ENCODE measurements at places on chromosomes 4 and X. TPM values are rescaled to one million over a fixed set of nuclear protein-coding genes. Genes with fewer than 3 reads are reported as not detected.

- H3K36me3 ChIP-seq: no peaks in the 10 kb centered on the region
- DNase-seq: no peak
- H3K27ac ChIP-seq: no peak overlapping the region
- H3K4me1 ChIP-seq: no peaks in the 10 kb centered on the region
- H3K4me3 ChIP-seq: no peak overlapping the region
These were observed 14.5 kb downstream of the AFP start for GRCh38 chr4:73450398-73451004.

GRCh38 chrX:40109288-40110008, 11.7 kb upstream of the BCOR start:
- H3K4me3 ChIP-seq: peak overlapping the region; percentile 49
- no peaks in the 10 kb centered on the region for H3K36me3 ChIP-seq
- peak; percentile 82 for DNase-seq
- no peaks in the 10 kb centered on the region for H3K27me3 ChIP-seq
- H3K4me1 ChIP-seq: peaks cover 12% of the 10 kb centered on the region

- H3K4me1 ChIP-seq: no peaks in the 10 kb centered on the region
- no peak for DNase-seq
- H3K36me3 ChIP-seq: no peaks in the 10 kb centered on the region
- no peak overlapping the region for H3K27ac ChIP-seq
- no peaks in the 10 kb centered on the region for H3K27me3 ChIP-seq
These were observed 551.5 kb upstream of the PITX2 start for GRCh38 chr4:111174331-111174730.

- DNase-seq: no peak
- H3K36me3 ChIP-seq: no peaks in the 10 kb centered on the region
- H3K4me3 ChIP-seq: no peak overlapping the region
- H3K4me1 ChIP-seq: no peaks in the 10 kb centered on the region
These were observed 73.6 kb downstream of the TMEM156 start for GRCh38 chr4:38958453-38959190.

- H3K36me3 ChIP-seq: no peaks in the 10 kb centered on the region
- no peak overlapping the region for H3K4me3 ChIP-seq
- no peak for DNase-seq
- no peaks in the 10 kb centered on the region for H3K27me3 ChIP-seq
These were observed 133.5 kb upstream of the PAK3 start for GRCh38 chrX:110962451-110962850.

DNA sequence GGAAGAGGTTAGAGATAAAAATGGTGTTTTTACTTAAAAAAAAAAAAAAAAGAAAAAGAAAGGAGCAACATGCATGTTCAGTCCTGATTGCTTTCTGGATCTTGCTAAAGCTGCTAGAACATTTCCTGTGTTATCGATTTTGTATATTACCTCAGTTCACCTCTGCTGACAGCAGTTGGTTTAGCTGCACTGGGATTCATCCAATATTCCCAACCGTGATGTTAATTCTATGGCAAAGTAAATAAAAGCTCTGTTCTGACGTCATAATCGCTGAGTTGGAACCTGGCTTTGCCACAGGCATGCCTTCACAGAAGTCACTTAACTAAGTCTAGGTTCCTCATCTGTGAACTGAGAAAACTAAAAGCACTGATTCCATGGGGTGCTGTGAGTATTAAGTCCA, 90.7 kb upstream of the SORBS2 start:
- H3K27ac ChIP-seq: no peak overlapping the region
- no peaks in the 10 kb centered on the region for H3K36me3 ChIP-seq
- no peaks in the 10 kb centered on the region for H3K27me3 ChIP-seq
- H3K4me3 ChIP-seq: no peak overlapping the region
- DNase-seq: no peak

ZAR1 gene
- total RNA-seq: 0.55 TPM

- no peaks in the 10 kb centered on the region for H3K4me1 ChIP-seq
- H3K27ac ChIP-seq: no peak overlapping the region
- no peaks in the 10 kb centered on the region for H3K36me3 ChIP-seq
These were observed 171.2 kb upstream of the GPC4 start for GRCh38 chrX:133586443-133586842.

BEX5 gene
- 5.8 TPM for total RNA-seq

DNA sequence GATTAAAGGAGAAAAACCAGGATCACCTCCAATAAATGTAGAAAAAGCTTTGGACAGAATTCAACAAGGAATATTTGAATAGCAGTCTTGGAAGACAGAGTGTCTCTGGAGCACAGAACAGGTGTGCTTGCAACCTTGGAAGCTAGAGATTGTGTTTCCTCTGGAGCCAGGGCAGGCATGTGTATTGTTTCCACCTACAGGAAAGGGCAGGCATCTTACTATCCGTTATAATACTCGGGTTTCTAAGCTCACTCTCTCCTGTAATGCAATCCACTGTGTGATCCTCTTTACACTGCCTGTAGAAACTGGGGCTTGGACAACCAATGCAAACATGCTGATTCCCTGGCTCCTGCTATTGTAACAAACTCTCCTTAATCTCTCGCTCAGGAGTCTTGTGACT, 14.4 kb downstream of the CCDC110 start:
- no peak overlapping the region for H3K4me3 ChIP-seq
- H3K36me3 ChIP-seq: no peaks in the 10 kb centered on the region
- DNase-seq: no peak
- no peaks in the 10 kb centered on the region for H3K27me3 ChIP-seq
- no peaks in the 10 kb centered on the region for H3K4me1 ChIP-seq
- no peak overlapping the region for H3K27ac ChIP-seq

- H3K27ac ChIP-seq: no peak overlapping the region
- no peaks in the 10 kb centered on the region for H3K36me3 ChIP-seq
- no peaks in the 10 kb centered on the region for H3K27me3 ChIP-seq
- no peak overlapping the region for H3K4me3 ChIP-seq
- H3K4me1 ChIP-seq: no peaks in the 10 kb centered on the region
These were observed 1614.0 kb upstream of the PCDH10 start for GRCh38 chr4:131534944-131535645.

DNA sequence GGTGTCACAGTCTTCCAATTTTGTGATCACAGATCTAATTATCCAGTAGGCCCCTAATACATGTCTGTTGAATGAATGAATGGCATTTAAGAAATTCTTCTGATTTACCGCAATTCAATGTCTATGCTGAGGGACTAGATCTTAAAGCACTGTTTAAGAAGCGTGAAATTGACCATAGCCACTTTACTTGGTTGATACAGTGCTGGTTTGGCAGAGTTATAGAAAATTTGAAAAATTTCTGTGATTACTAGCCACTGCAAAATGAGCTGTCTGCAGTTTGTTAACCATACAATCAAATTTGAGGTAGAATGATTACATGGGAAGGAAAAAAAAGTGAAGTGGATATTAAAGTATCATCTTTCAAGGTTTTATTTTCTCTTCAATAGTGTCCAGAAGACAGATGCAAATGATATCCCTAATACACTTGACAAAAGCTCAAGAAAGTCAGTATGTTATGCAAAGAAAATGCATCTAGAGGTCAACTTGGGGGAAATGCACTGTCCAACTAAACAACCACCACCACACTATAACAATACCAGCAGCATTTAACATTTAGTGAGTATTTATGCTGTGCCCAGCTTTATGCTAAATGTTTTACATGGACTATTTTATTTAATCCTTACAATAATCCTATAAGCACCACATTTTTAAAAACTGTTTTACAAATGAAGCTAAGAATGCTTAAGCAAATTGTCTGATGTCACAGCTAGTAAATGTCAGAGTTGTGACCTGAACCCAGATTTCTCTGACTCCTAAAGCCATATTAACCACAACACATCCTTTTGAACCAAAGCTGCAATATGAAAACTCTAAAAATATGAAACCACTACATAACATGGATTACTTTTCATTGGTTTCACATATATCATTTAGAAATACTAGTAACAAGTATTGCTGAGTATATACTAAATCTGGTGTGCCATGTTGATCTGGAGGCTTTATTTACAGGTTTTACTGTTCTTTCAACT, 217.9 kb upstream of the MAB21L2 start:
- no peaks in the 10 kb centered on the region for H3K36me3 ChIP-seq
- H3K4me1 ChIP-seq: no peaks in the 10 kb centered on the region
- no peak overlapping the region for H3K4me3 ChIP-seq

NAP1L5 gene
- total RNA-seq: 3.2 TPM

SOWAHB gene
- 2.5 TPM for total RNA-seq

- H3K4me1 ChIP-seq: no peaks in the 10 kb centered on the region
- H3K27me3 ChIP-seq: no peaks in the 10 kb centered on the region
- H3K36me3 ChIP-seq: no peaks in the 10 kb centered on the region
- no peak overlapping the region for H3K27ac ChIP-seq
These were observed 571 bp upstream of the EDA start for GRCh38 chrX:69615342-69615741.

GRCh38 chr4:76679691-76680090, 218.3 kb downstream of the SOWAHB start:
- no peaks in the 10 kb centered on the region for H3K36me3 ChIP-seq
- no peak for DNase-seq
- no peaks in the 10 kb centered on the region for H3K27me3 ChIP-seq
- no peak overlapping the region for H3K27ac ChIP-seq
- no peaks in the 10 kb centered on the region for H3K4me1 ChIP-seq

DNA sequence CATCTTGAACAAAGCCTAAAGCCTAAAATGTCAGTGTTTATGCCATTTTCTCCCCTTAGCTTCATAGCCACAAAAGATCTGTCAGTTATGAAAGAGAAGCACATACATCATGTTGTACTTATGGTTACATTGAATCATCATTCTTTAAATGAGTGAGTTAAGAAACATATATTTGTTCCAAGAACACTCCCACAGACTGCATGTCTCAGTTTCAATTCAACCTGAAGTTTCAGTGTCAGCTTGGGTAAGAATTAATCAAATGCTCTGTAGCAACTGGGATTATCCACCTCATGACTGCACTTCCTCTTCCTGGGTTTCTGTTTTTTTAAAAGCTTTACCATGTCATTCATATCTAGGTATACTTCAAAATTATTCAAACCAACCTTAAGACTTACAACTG, 3.9 kb upstream of the TMPRSS11B start:
- no peak overlapping the region for H3K4me3 ChIP-seq
- no peak for DNase-seq
- H3K27ac ChIP-seq: no peak overlapping the region
- no peaks in the 10 kb centered on the region for H3K4me1 ChIP-seq

CYSLTR1 gene
- 8.7 TPM for total RNA-seq

GLRB gene
- total RNA-seq: 6.5 TPM

FAM156B gene
- 11.9 TPM for total RNA-seq

GRCh38 chrX:14529290-14529989, at the start of gene GLRA2:
Gene GLRA2 (plus strand): TSS chrX:14529536. CDS start chrX:14530058, 522 bp downstream.
- no peaks in the 10 kb centered on the region for H3K27me3 ChIP-seq
- no peak for DNase-seq
- no peak within 1 kb of the TSS for H3K4me3 ChIP-seq
- no peaks in the 10 kb centered on the region for H3K36me3 ChIP-seq
- no peaks in the 10 kb centered on the region for H3K4me1 ChIP-seq
